ENCODE measurements at places on chromosomes 16 and 17. TPM values are rescaled to one million over a fixed set of nuclear protein-coding genes. Genes with fewer than 3 reads are reported as not detected.

- no peak for DNase-seq
- H3K36me3 ChIP-seq = no peaks in the 10 kb centered on the region
- H3K4me3 ChIP-seq = no peak overlapping the region
These were observed 342.6 kb upstream of the ZFHX3 start for GRCh38 chr16:73390491-73390890.

KCNH6 gene
- 0.09 TPM for total RNA-seq

DNA sequence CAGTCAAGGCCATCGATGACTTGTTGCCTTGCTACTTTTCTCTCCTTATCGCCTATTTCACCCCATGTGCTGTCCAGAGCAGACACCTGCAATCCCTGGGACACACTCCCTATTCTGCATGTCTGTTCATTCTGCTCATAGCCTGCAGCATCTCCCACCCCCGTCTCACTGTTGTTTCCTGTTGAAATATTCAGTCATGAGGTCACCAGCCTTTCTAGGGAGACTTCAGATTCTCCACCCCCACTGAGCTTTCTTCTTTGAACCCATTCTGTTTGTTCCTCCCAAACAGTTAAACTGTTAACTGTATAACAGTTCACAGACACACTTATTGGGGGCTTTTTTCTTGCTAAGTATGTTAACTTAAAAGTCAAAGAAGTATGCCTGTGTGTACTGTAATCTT is 94.4 kb downstream of the AATF start:
- no peak overlapping the region for H3K4me3 ChIP-seq
- no peak for DNase-seq
- no peak overlapping the region for H3K27ac ChIP-seq
- H3K36me3 ChIP-seq = peaks cover 2% of the 10 kb centered on the region
- no peaks in the 10 kb centered on the region for H3K4me1 ChIP-seq
- no peaks in the 10 kb centered on the region for H3K27me3 ChIP-seq

- no peaks in the 10 kb centered on the region for H3K4me1 ChIP-seq
- H3K27ac ChIP-seq = no peak overlapping the region
- H3K36me3 ChIP-seq = no peaks in the 10 kb centered on the region
- DNase-seq = no peak
- no peaks in the 10 kb centered on the region for H3K27me3 ChIP-seq
These were observed 29.9 kb downstream of the PIK3R6 start for GRCh38 chr17:8837563-8838075.

- H3K4me1 ChIP-seq = no peaks in the 10 kb centered on the region
- H3K27me3 ChIP-seq = no peaks in the 10 kb centered on the region
- H3K36me3 ChIP-seq = no peaks in the 10 kb centered on the region
- no peak overlapping the region for H3K27ac ChIP-seq
- no peak for DNase-seq
These were observed 7.4 kb upstream of the DPEP1 start for GRCh38 chr16:89606006-89606405.
